ENCODE measurements at places on chromosomes 12 and 14.

DNA sequence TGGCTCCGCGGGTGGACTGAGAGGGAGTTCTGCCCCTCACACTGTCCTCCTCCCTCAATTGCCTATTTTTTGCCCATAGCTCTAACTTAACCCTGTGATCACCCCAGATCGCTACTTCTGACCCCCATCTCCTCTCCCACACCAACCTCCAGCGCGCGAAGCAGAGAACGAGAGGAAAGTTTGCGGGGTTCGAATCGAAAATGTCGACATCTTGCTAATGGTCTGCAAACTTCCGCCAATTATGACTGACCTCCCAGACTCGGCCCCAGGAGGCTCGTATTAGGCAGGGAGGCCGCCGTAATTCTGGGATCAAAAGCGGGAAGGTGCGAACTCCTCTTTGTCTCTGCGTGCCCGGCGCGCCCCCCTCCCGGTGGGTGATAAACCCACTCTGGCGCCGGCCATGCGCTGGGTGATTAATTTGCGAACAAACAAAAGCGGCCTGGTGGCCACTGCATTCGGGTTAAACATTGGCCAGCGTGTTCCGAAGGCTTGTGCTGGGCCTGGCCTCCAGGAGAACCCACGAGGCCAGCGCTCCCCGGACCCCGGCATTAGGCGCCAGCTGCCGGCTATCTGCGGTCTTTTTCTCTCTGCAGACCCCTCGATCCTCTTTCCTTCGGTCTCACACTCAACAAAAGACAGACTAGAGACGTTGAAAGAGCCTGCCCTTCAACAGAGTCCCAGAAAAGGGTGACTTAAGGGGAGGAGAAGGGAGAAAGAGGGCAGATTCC is 3.0 kb upstream of the TBX3 start:
- DNase-seq = no peak

GRCh38 chr14:90429754-90430153 is 32.9 kb downstream of the CALM1 start:
- DNase-seq = no peak

- DNase-seq = no peak
Measured at GRCh38 chr12:48739618-48740269, 23.2 kb upstream of the CCNT1 start.

DNA sequence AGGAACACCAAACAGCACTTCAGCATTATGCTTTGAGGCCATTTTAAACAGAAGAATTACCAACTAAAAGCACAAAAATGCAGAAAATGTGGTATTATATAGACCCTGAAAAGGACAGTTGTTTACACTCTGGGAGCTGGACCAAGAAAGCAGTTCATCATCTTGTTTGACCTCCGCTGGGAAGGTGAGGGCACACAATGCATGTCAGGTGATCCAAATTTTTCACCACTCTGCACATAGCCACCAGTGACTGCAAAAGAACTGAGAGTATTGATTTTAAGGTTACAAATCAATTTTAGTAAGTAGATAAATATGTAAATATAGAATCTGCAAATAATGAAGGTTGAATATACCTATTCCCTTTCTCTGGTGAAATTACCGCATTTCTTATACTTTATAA is 119.6 kb downstream of the SLC16A7 start:
- DNase-seq = no peak

DNA sequence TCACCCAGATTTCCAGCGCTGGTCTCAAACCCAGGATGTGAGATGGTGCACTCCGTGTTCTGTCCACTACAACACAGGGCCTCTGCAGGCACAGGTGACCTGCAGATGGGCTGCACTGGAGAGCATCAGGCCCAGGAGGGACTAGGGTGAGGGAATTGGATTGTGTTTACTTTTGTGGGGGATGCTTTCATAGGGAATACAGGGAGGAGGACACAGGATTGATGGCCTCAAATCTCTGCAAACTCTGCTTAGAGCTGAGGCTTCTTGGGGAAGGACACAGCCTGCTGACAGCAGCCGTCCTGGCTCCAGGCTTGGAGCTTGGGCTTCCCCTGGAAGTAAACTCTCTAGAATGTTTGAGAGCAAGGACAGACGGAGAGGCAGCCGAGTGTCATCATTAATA is 57.1 kb downstream of the NTF3 start:
- no peak for DNase-seq

DNA sequence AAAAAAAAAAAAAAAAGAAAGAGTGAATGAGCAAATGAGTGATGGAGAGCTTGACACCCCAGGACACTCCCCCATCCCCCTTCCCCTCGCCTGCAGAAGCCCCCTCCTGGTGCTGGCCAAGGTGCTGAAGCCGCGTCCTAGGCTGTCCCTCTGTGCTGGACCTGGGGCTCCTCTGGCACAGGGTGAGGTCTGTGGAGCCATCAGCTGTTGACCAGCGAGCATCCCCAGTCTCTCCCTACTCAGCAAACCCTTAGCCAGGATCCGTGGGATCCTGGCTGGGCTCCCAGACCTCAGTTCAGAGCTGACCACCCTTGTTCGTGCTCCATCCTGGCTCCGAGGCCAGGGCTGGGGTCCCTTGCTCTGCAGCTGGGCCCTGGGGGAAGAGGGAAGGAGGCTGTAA is 5.4 kb upstream of the KIF26A start:
- DNase-seq = no peak

DNA sequence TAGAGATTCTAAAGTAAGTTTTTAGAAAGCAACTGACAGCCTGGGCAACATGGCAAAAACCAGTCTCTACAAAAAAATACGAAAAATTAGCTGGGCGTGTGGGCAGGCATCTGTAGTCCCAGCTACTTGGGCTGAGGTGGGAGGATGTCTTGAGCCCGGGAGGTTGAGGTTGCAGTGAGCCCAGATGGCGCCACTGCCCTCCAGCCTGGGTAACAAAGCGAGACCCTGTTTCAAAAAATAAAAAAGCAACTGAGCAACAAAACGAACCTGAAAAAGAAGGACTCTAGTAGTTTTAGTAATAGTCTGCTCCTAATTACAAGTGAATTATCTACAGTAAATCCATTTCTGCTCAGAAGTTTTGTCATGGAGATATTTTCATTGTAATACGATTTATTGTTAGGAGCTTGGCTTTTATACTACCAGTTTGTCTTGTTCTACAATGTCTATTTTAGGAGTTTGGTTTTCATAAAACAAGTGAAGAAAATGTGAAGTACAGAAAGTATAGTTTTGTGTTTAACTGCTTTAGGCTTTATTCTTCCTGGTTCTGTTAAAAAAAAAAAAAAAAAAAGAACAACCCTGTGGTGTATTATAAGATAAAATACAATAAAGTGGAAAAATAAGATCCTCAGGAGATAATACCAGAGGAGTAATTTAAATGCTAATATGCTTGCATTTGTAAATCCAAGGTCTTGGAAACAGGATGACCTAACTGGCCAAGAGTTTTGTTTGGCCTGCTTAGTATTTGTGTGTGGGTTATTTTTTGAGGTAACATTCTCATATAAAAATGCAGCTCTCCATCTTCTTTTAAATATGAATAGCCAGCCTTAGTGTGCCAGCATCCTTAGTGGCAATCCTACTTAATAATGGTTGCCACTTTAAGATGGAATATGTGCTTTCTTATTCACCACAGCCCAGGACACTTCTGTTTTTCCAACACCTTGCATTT is 2.8 kb downstream of the TMX1 start:
- no peak for DNase-seq

DNA sequence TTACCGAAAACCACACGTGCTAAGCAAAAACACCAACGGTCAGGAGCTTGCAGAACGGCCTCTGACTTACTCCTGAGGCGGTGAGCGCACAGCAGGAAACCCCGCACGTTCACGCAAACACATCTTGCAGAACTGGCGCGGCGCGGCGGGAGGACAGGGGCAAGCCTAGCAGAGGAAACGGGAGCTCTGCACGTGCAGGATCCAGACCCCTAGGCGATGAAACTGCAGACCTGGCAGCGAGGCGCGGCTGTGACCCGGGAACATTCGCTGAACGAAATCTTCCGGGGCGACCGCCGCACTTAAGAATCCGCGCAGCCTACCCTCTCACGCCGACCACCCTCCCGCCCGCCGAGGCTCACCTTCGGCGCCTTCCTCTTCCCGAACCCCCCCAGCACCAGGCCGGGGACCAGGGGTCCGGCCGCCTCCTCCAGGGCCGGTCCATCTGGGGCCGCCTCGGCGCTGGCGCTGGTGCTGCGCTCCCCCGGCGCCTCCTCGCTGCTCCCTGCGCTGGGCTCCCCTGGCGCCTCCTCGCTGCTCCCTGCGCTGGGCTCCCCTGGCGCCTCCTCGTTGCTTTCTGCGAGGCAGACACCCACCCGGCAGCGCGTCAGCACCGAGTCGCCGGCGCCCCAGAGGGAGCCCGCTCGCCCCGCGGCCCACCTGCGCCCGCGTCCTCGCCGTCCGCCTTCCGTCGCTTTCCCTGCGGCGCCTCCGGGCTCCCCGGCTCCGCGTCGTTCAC is 615 bp downstream of the DDX51 start:
- DNase-seq = no peak

GRCh38 chr14:83826838-83827237 is 1703.1 kb upstream of the FLRT2 start:
- no peak for DNase-seq

- no peak for DNase-seq
Measured at GRCh38 chr12:75315518-75315917, 14.6 kb downstream of the CAPS2 start.

DNA sequence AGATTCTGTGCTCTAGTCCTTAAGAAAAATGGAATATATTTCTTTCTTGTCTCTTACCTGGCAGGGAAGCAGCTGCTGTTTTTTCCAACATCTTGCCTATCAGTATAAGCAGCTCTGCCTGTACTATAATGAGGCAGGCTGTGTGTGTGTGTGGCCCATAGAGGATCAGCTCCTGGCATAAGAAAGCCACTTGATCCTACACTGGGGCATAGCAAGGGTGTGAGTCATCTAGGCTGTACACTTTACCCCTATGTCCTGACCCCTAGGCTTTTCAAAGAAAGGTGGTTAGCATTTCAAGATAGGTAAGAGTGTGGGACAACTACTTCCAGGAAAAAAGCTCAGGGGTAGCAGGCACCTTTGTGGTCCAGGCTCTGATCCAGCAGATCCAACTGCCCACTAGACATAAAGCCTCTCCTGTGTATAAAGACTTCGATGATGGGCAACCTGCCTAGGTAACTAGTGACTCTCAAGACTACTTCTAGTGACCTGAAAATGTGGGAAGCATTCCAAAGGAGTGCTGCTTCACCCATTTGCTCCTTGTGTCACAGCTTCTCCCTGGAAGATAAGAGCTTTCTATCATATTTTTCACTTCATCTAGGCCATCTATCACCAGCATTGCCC is 4.9 kb upstream of the SENP1 start:
- DNase-seq = no peak
